ENCODE measurements at places on chromosomes 1 and 21.

GRCh38 chr1:56435434-56436262 lies 143.7 kb downstream of the PLPP3 start:
- peak; percentile 74 for DNase-seq
- H3K36me3 ChIP-seq = no peaks in the 10 kb centered on the region
- no peak overlapping the region for H3K4me3 ChIP-seq
- peaks cover 38% of the 10 kb centered on the region for H3K4me1 ChIP-seq
- H3K27me3 ChIP-seq = no peaks in the 10 kb centered on the region

GRCh38 chr21:37356706-37357105 lies 9.9 kb upstream of the DYRK1A start:
- no peak overlapping the region for H3K4me3 ChIP-seq
- H3K4me1 ChIP-seq = peaks cover 5% of the 10 kb centered on the region
- no peaks in the 10 kb centered on the region for H3K36me3 ChIP-seq
- no peaks in the 10 kb centered on the region for H3K27me3 ChIP-seq

DNA sequence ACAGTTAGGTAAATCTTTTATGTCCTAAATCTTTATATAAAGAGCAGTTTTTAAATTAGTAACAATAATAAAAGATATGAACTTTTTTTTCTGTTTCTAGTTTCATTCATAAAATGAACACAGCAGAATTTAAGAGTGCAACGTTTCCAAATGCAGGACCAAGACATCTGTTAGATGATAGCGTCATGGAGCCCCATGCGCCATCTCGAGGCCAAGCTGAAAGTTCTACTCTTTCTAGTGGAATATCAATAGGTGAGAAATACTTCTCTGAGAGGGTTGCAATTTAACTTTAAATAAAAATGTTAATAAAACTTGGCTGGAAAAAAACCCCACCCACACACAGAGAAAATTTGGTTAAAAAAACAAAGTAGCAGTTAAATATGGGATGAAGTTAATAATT lies 15.0 kb upstream of the ANGPTL1 start:
- H3K27me3 ChIP-seq = no peaks in the 10 kb centered on the region
- H3K36me3 ChIP-seq = peaks cover 50% of the 10 kb centered on the region
- no peak for DNase-seq
- no peak overlapping the region for H3K27ac ChIP-seq

GRCh38 chr21:31898933-31899630 lies 26.3 kb downstream of the HUNK start:
- no peak overlapping the region for H3K27ac ChIP-seq
- no peaks in the 10 kb centered on the region for H3K27me3 ChIP-seq
- peak; percentile 20 for DNase-seq
- no peaks in the 10 kb centered on the region for H3K36me3 ChIP-seq
- H3K4me3 ChIP-seq = no peak overlapping the region

GRCh38 chr1:159705904-159706256 lies 8.5 kb downstream of the CRP start:
- H3K4me3 ChIP-seq = no peak overlapping the region
- no peaks in the 10 kb centered on the region for H3K4me1 ChIP-seq
- no peak for DNase-seq
- no peaks in the 10 kb centered on the region for H3K27me3 ChIP-seq
- no peaks in the 10 kb centered on the region for H3K36me3 ChIP-seq
- no peak overlapping the region for H3K27ac ChIP-seq

DNA sequence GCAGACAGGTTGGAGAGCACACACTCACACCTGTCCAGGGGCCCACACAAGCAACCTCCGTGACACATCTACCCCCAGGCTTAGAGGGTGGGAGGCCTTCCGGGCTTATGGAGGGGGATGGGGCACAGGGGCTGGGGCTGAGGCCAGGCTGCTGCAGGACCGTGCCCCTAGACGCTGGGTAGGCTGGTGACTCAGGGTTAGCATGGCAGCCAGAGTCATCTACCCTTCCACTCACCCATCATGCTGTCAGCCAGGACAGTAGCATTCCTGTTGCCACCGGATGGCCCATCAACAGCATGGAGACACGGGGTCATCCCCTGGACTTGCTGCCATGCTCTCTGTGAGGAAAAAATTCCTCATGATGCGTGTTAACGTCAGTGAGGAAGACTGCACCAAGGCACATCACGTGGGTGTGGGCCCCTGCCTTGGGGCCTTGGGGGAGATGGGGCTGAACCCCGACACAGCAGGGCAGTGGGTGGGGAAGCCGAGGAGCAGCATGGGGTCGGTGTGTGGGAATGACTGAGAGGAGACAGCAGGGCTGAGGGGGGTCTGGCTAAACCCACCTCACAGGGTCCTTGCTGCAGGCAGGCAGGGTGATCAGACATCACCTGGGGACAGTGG lies 52.8 kb downstream of the WNT9A start:
- no peaks in the 10 kb centered on the region for H3K36me3 ChIP-seq
- DNase-seq = peak; percentile 3
- no peaks in the 10 kb centered on the region for H3K27me3 ChIP-seq
- H3K4me3 ChIP-seq = no peak overlapping the region
- H3K4me1 ChIP-seq = no peaks in the 10 kb centered on the region

GRCh38 chr1:231272880-231273279 lies 31.9 kb downstream of the GNPAT start:
- DNase-seq = peak; percentile 15
- no peaks in the 10 kb centered on the region for H3K27me3 ChIP-seq

DNA sequence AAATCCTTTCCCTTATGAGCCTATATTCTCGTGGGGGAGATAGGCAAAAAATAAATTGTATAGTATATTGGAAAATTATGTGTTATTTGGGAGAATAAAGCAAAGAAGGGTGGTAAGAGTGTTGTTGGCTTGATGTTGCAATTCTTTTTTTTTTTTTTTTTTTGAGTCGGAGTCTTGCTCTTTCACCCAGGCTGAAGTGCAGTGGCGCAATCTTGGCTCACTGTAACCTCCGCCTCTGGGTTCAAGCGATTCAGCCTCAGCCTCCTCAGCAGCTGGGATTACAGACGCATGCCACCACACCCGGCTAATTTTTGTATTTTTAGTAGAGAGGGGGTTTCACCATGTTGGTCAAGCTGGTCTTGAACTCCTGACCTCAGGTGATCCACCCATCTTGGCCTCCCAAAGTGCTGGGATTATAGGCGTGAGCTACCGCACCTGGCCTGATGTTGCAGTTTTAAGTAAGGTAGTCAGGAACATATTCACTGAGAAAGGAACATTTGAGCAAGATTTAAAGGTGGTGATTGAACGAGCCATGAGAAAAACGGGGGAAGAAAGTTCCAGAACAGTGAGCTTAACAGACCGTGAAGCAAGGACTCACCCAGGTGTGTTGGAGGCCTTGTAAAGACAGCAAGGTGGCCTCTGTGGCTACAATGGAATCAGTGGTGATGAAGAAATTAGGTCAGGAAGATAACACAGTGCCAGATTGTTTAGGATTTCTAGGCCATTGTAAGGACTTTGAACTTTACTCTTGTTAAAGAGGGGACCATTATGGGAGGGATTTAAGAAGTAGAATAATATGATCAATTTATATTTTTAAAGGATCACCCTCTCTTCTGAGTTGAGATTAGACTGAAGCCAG lies 45.8 kb downstream of the RPRD2 start:
- no peak overlapping the region for H3K4me3 ChIP-seq
- peaks cover 52% of the 10 kb centered on the region for H3K4me1 ChIP-seq
- DNase-seq = peak; percentile 7
- no peaks in the 10 kb centered on the region for H3K36me3 ChIP-seq
- no peaks in the 10 kb centered on the region for H3K27me3 ChIP-seq

- H3K4me1 ChIP-seq = no peaks in the 10 kb centered on the region
- H3K27ac ChIP-seq = no peak overlapping the region
- no peak overlapping the region for H3K4me3 ChIP-seq
- no peaks in the 10 kb centered on the region for H3K27me3 ChIP-seq
- no peaks in the 10 kb centered on the region for H3K36me3 ChIP-seq
Observed at GRCh38 chr1:79827446-79827845, 820.9 kb upstream of the ADGRL4 start.

DNA sequence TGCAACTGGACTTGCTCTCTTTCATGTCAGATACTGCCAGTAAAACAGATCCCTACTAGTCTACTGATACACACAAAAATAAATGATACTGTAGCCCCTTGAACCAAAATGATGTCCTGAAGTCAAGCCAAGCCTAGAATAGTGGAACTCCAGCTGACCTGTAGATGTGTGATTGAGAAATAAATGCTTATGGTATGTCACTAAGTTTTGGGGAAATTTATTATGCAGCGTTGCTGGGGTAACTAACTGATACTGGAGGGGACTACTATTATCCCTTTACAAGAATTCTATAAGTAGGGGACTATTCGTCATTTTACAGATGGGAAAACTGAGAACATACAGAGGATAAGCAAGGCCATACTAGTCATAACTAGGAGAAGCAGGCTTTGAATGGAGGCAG lies 55.6 kb downstream of the RPL5 start:
- no peaks in the 10 kb centered on the region for H3K36me3 ChIP-seq
- peaks cover 16% of the 10 kb centered on the region for H3K4me1 ChIP-seq
- no peak overlapping the region for H3K4me3 ChIP-seq
- no peaks in the 10 kb centered on the region for H3K27me3 ChIP-seq
- H3K27ac ChIP-seq = no peak overlapping the region
- DNase-seq = no peak

DNA sequence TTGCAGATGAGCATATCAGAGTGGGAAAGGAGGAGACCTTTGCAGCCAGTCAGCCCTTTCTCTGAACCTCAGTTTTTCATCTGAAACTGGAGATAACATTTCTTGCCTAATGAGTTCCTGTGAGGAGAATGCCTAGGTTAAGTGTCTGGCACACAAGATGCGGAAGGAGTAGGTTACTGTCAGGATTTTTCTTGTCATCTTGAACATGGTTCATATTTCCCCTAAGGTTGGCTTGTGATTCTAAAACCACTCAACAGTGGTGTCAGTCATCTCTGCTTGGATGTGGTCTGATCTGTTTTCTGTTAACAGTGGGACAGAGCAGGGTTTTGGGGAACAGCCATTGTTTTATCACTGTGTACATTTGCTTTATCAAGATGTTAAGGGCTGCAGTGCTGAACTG lies 70.6 kb downstream of the TGFB2 start:
- H3K27me3 ChIP-seq = no peaks in the 10 kb centered on the region
- no peaks in the 10 kb centered on the region for H3K36me3 ChIP-seq
- H3K4me1 ChIP-seq = no peaks in the 10 kb centered on the region
- H3K4me3 ChIP-seq = no peak overlapping the region

GRCh38 chr1:99737016-99737415 lies 29.4 kb downstream of the FRRS1 start:
- peaks cover 26% of the 10 kb centered on the region for H3K36me3 ChIP-seq
- H3K4me1 ChIP-seq = peaks cover 6% of the 10 kb centered on the region
- H3K27ac ChIP-seq = no peak overlapping the region
- no peak overlapping the region for H3K4me3 ChIP-seq
- DNase-seq = peak; percentile 63

DNA sequence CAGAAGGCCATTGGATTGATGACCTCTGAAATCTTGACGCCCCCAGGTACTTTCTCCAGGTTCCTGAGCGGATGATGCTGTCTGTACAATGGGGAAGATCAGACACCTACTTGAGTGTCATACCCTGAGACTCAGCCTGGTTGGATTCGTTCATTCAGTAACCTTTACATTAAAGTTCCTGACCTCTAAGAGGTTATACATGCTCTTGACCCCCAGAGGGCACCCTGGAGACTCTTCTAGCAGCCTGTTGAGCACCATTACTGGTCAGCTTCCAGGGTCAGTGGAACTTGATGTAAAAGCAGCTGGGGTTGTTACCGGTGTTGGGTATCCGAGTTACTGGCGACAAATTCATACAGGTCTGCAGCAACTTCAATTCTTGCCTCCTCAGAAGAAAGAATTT lies 114.3 kb upstream of the ZNF678 start:
- peak; percentile 37 for DNase-seq
- H3K4me1 ChIP-seq = no peaks in the 10 kb centered on the region
- no peaks in the 10 kb centered on the region for H3K27me3 ChIP-seq
- no peak overlapping the region for H3K27ac ChIP-seq
- no peaks in the 10 kb centered on the region for H3K36me3 ChIP-seq

DNA sequence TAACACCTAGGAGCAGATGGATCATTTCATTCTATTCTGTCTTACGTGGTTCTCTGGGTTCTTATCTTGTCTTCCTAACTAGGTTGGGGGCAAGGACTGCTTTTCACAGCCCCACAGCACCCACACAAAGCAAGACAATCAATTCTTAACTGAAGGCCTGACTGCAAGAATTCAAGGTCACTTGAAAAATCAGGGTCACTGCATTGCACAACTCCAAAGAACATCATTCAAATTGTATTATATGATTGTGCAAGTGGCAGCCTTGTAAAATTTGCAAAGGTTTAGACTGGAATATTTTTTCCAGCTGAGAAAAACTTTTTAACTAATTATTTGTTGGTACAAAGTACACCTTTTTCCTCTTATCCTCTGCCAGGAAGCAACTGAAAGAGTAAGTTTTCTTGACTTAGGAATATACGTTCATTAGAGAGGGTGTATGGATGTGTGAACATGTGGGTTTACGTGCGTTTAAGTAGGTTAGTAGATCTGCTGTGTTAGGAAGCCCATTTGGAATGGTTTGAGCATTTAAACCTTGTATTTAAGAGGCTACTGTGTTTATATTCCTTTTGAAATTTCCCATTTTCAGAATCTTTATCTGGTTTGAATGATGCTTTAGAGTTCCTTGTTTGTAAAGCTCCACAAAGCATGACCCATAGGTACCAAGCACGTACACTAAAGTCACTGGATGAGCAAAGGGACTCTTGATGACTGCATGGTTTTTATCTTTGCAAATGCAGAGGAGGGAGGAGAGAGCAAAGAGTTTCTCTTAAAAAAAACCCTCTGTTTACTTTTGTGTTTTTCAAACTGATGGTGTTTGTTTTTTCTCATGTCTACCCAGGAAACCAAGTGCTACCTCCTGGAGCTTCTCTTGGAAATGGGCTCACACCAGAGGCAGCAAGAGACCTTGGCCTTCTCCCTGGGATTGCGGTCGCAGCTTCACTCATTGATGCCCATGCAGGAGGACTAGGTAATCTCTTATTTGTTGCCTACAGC lies 214.9 kb downstream of the FGGY start:
- peaks cover 58% of the 10 kb centered on the region for H3K4me1 ChIP-seq
- no peak overlapping the region for H3K4me3 ChIP-seq
- DNase-seq = peak; percentile 22
- no peaks in the 10 kb centered on the region for H3K36me3 ChIP-seq
- H3K27me3 ChIP-seq = no peaks in the 10 kb centered on the region
- no peak overlapping the region for H3K27ac ChIP-seq

- H3K36me3 ChIP-seq = no peaks in the 10 kb centered on the region
- DNase-seq = no peak
- no peaks in the 10 kb centered on the region for H3K27me3 ChIP-seq
- H3K4me3 ChIP-seq = no peak overlapping the region
Observed at GRCh38 chr1:6105218-6105679, 59.6 kb downstream of the KCNAB2 start.

- no peaks in the 10 kb centered on the region for H3K36me3 ChIP-seq
- H3K27me3 ChIP-seq = no peaks in the 10 kb centered on the region
- H3K4me3 ChIP-seq = no peak overlapping the region
- DNase-seq = no peak
- no peak overlapping the region for H3K27ac ChIP-seq
- no peaks in the 10 kb centered on the region for H3K4me1 ChIP-seq
Observed at GRCh38 chr1:166172106-166172505, 5.3 kb upstream of the FAM78B start.

GRCh38 chr1:107623431-107623830 lies 341.5 kb downstream of the VAV3 start:
- DNase-seq = no peak
- no peaks in the 10 kb centered on the region for H3K27me3 ChIP-seq
- H3K4me3 ChIP-seq = no peak overlapping the region

- H3K36me3 ChIP-seq = no peaks in the 10 kb centered on the region
- H3K4me3 ChIP-seq = no peak overlapping the region
- peaks cover 94% of the 10 kb centered on the region for H3K27me3 ChIP-seq
- no peak for DNase-seq
- peaks cover 36% of the 10 kb centered on the region for H3K4me1 ChIP-seq
Observed at GRCh38 chr1:917076-917459, 6.7 kb upstream of the SAMD11 start.
